ENCODE measurements at places on chromosomes 2 and 18. TPM values are rescaled to one million over a fixed set of nuclear protein-coding genes. Genes with fewer than 3 reads are reported as not detected.
A peak's percentile ranks its signal among the peaks of the same experiment; 100 is the strongest.

GRCh38 chr18:9631814-9632496 is 17.6 kb upstream of the PPP4R1 start:
- no peak overlapping the region for H3K27ac ChIP-seq
- H3K4me1 ChIP-seq, result peaks cover 18% of the 10 kb centered on the region
- H3K4me3 ChIP-seq, result no peak overlapping the region
- DNase-seq, result no peak

DNA sequence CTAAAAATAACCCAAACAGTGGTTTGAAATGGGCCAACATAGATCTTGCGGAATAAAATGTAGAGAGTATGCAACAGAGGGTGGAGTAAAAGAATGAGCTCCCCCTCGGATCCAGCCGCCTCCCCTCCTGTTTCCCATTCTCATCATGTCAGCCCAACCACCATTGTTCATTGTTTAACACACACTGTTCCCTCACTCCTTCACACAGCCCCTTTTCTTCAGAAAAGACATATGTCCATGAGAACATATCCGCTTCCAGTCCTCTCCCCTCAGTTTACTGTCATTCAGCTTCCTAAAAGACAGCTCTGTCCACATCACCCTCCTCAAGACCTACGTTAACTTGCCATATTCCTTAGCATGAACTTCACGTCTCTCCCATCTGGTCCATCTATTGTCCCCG is 62.9 kb upstream of the SERTAD2 start:
- no peaks in the 10 kb centered on the region for H3K27me3 ChIP-seq
- no peaks in the 10 kb centered on the region for H3K4me1 ChIP-seq
- no peak overlapping the region for H3K4me3 ChIP-seq

DNA sequence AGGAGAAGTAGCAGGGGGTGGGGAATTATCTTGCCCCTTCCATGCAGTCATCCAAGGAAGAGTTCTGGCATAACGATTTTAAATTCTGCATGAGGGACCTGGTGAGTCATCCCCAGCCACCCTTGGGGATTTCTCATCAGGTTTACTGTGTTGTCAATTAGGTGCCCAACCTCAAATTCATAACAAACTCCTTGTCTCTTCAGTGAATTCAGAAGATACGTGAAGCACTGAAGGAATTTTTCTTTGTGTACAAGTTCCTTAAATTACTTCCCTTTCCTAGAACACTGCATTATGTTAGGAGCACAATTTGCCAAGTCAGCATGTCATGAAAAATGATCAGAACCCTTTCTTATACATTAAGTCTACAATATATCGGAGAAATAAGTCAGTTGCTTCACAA is 70.8 kb upstream of the NOSTRIN start:
- H3K4me3 ChIP-seq, result no peak overlapping the region
- peaks cover 27% of the 10 kb centered on the region for H3K4me1 ChIP-seq
- peaks cover 4% of the 10 kb centered on the region for H3K36me3 ChIP-seq
- DNase-seq, result no peak

DNA sequence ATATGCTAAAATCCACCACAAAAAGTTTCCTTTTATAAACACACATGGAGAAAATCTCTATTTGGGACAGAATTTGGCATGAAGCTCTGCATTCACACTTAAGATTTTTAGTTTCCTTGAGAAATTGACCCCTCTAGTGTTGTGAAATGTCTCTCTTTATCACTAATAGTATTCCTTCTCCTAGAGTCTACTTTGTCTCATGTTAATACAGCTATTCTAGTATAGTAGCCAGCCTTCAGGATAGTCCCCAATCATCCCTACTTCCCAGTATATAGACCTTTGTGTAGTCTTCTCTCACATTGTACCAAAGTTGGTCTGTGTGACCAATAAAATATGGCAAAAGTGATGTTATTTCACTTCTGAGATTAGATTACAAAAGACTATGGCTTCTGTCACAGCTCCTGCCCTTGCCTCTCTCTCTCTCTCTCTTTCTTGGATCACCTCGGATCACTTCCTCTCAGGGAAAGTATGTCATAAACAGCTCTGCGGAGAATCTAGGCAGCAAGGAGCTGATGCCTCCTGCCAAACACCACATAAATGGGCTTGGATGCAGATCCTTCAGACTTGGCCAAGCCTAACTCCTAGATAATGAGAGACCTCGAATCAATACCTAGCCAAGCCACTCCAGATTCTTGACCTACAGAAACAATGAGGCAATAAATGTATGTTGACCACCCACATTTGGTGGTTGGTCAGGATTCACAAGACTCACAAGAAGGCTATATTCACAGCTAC is 59.7 kb upstream of the NABP1 start:
- H3K36me3 ChIP-seq, result no peaks in the 10 kb centered on the region
- H3K27me3 ChIP-seq, result no peaks in the 10 kb centered on the region
- H3K4me3 ChIP-seq, result no peak overlapping the region
- DNase-seq, result no peak
- H3K27ac ChIP-seq, result peak overlapping the region; percentile 42
- peaks cover 37% of the 10 kb centered on the region for H3K4me1 ChIP-seq

DNA sequence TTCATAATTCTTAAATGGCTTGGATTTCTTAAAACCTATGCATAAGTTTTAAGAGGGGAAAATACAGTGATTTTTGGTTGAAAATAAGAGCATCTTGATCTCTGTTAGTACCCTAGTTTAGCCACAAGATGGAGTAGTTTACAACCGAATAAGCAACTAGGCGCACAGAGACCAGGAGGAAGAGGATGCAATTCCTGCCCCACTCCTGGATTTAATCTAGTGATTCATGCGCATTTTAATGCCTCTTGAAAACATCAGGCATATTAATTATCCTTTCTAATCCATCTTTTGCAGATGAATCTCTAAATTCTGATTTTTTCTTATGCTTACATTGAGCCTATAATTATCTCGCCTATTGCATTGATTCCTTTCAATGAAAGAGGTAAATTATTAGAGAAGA is 76.7 kb downstream of the MRPS9 start:
- no peak overlapping the region for H3K4me3 ChIP-seq
- DNase-seq, result no peak
- H3K27me3 ChIP-seq, result no peaks in the 10 kb centered on the region
- H3K4me1 ChIP-seq, result no peaks in the 10 kb centered on the region
- H3K36me3 ChIP-seq, result no peaks in the 10 kb centered on the region
- no peak overlapping the region for H3K27ac ChIP-seq

DNA sequence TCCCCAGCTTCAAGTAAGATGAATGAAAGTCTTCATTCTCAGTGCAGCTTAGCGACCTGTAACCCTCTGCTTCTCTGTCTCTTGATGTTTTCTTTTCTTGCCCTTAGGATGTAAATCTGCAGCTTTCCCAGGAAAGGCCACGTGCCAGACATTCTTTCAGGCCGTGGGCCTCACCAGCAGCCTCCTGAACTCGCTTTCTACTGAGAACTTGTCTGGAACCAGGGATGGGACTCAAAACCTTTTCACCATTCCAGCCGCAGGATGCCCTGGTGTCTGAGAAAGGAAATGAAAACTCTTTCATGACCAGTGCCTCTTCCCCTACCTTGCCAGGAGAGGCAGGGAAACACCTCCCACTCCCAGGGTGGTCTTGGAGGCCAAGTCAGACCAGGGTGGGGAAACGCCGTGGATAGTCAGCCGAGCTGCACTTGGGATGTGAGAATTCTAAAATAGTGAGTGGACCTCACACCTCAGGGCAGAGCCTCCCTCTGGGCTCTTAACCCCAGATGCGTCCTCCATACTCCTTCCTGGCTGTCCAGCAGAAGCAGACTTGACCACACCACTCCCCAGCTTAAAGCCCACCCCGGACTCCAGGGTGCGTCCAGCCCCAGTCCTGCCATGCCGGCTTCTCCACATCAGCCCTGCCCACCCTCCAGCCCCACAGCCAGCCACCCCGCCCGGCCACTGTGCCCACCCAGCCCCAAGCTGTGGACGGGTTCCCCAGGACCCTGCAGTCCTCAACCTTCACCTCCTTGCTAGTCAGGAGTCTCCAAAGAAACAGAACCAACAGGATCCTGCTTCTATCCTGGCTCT is 115.5 kb downstream of the TWIST2 start:
- H3K36me3 ChIP-seq, result peaks cover 4% of the 10 kb centered on the region
- no peak overlapping the region for H3K4me3 ChIP-seq
- H3K4me1 ChIP-seq, result peaks cover 14% of the 10 kb centered on the region
- H3K27me3 ChIP-seq, result peaks cover 4% of the 10 kb centered on the region

DNA sequence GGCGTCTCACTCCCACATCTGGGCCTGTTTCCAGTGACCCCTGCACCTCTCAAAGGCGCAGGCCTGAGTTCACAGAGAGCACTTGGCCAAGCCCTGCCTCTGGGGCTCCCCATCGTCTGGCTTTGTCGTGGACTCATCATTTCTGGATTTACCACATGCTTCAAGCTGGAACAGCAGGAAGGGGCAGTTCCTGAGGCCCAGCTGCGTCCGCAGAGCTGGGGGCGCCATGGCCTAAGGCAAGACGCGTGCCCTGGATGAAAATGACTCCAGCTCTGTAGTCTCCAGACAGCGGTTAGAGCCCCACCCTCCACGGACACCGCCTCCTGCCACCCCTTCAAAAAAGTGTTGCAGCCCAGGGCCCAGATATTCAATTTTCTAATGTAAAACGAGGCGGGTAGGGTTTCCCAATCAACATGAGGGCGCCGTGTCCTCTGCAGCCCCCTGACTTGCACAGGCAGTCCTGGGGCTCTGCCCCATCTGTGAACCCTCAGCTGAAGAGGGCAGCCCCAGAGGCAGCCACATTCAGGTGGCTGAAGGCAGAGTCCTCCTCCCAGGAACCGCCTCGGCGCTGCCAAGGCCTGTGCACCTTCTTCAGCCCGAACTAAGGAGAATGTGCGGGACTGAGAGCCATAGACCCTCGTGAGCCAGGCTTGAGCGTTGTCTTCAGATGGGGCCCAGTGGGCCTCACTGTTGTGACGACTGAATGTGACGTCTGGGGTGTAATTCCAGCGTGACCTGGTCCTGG is 85.5 kb downstream of the NFATC1 start:
- H3K27me3 ChIP-seq, result peaks cover 2% of the 10 kb centered on the region
- DNase-seq, result peak; percentile 62
- no peak overlapping the region for H3K4me3 ChIP-seq
- H3K27ac ChIP-seq, result no peak overlapping the region

DNA sequence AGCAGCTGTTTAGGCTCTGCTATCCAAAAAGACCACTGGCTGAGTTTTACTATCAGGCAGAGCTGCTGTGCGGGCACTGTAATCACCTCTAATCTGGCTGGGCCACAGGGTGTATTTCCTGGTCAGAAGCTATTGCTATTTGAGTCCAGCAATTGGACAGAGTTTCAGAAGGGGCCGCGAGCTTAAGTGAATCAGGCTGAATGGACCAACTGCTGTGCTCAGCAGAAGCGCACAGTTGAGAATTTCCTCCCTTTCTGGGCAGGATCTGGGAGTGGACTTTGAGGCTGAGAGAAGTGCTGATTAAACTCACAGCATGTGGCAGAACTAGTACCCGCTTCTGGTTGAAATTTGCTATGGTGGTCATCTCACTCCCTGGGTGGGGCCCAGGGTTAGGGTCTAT is 251.8 kb downstream of the INSIG2 start:
- no peak overlapping the region for H3K4me3 ChIP-seq
- H3K36me3 ChIP-seq, result peaks cover 2% of the 10 kb centered on the region
- no peak for DNase-seq
- H3K27me3 ChIP-seq, result peaks cover 2% of the 10 kb centered on the region
- no peaks in the 10 kb centered on the region for H3K4me1 ChIP-seq

- peaks cover 9% of the 10 kb centered on the region for H3K4me1 ChIP-seq
- H3K36me3 ChIP-seq, result no peaks in the 10 kb centered on the region
- H3K27ac ChIP-seq, result no peak overlapping the region
- no peak for DNase-seq
- H3K4me3 ChIP-seq, result no peak overlapping the region
Observed at GRCh38 chr18:12394428-12394827, 13.3 kb upstream of the PRELID3A start.

DNA sequence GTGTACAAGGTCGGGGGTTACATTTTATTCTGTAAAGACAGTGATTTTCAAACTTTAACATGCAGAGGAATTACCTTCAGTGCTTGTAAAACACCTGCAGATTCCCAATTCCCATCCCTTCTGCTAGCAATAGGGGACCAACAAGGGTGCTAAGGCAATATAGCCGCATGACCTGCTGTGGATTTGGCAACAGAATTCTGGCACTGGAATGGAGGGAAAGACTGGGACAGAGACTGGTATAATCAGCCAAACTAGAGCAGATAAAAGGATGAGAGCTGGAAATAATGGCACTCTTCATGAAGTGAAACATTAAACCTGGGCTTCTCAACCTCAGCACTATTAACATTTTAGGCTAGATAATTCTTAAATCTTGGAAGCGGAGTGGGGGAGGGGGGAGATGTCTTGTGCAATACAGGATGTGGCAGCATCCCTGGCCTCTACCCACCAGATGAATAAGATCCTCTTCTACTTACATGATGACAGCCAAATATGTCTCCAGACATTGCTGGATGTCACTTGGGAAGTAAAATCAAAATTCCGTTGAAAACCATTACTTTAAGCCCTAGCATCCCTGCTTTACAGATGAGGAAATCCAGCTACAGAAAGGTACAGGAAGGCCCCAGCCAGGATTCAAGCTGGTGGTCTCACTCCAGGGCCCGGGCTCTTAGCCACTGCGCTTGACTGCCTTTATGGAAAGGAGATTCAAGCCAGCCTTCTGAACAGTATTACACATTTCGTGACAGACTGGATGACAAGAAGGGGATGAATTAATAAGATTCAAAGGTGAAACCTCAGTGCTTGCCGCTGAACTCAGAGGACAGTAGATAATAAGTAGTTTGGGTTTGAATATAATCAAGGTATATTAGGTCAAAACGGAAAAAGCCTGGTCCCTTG is 1.7 kb downstream of the EVA1A start:
- DNase-seq, result no peak
- peak overlapping the region; percentile 67 for H3K27ac ChIP-seq
- H3K4me3 ChIP-seq, result peak overlapping the region; percentile 88
- H3K4me1 ChIP-seq, result peaks cover 62% of the 10 kb centered on the region
- H3K27me3 ChIP-seq, result no peaks in the 10 kb centered on the region

- H3K27ac ChIP-seq, result no peak overlapping the region
- H3K4me1 ChIP-seq, result peaks cover 12% of the 10 kb centered on the region
- DNase-seq, result peak; percentile 70
- H3K27me3 ChIP-seq, result peaks cover 52% of the 10 kb centered on the region
Observed at GRCh38 chr2:26646986-26647672, 6.0 kb upstream of the CIB4 start.

GRCh38 chr18:45567123-45567522 is 48.2 kb upstream of the SLC14A2 start:
- H3K27ac ChIP-seq, result no peak overlapping the region
- H3K4me1 ChIP-seq, result peaks cover 33% of the 10 kb centered on the region
- no peaks in the 10 kb centered on the region for H3K36me3 ChIP-seq
- no peak for DNase-seq
- no peaks in the 10 kb centered on the region for H3K27me3 ChIP-seq
- no peak overlapping the region for H3K4me3 ChIP-seq

GRCh38 chr2:231714639-231715498 is 6.5 kb downstream of the PTMA start:
- H3K27ac ChIP-seq, result peak overlapping the region; percentile 71
- no peak overlapping the region for H3K4me3 ChIP-seq
- H3K36me3 ChIP-seq, result peaks cover 12% of the 10 kb centered on the region
- DNase-seq, result peak; percentile 90
- peaks cover 48% of the 10 kb centered on the region for H3K4me1 ChIP-seq
- no peaks in the 10 kb centered on the region for H3K27me3 ChIP-seq

Gene ATP8B1
- 28.1 TPM for total RNA-seq

Gene NEU2
- total RNA-seq, result not detected

Gene LAMA1
- total RNA-seq, result 3.9 TPM

Gene SLC5A7
- not detected for total RNA-seq

Gene SERPINB13
- not detected for total RNA-seq

Gene CRYGD
- not detected for total RNA-seq

Gene KCNJ13
- total RNA-seq, result not detected

Gene POMC
- not detected for total RNA-seq

Gene PTPN2
- 22.2 TPM for total RNA-seq

Gene CHST10
- 9.8 TPM for total RNA-seq

Gene MROH2A
- total RNA-seq, result not detected

Gene PFN4
- total RNA-seq, result 1.3 TPM

Gene FAM110C
- 0.22 TPM for total RNA-seq

Measured in chondrocyte (in vitro differentiated cells).